ENCODE measurements at places on chromosomes 12 and 14.

DNA sequence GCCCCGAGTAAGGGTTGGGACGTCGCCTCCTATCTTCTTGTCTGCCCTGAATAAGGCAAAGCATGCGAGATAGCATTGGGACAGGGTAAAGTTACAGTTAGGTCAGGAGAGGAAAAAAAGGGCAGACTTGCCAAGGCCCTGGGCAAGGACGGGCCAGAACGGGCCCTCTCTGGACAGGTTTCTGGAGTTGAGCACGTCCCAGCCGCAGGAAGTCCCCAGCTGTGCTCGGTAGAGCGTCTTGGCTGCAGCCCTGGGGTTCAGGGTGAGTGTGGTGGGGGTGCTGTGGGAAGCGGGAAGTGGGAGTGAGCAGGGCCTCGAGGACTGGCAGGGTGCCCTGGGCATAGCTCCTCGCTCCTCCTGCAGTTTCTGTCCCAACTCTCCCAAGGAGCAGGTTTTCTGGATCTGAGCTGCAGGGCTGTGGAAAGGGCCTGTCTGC is 5.4 kb downstream of the RPS6KL1 start:
- DNase-seq, result no peak

DNA sequence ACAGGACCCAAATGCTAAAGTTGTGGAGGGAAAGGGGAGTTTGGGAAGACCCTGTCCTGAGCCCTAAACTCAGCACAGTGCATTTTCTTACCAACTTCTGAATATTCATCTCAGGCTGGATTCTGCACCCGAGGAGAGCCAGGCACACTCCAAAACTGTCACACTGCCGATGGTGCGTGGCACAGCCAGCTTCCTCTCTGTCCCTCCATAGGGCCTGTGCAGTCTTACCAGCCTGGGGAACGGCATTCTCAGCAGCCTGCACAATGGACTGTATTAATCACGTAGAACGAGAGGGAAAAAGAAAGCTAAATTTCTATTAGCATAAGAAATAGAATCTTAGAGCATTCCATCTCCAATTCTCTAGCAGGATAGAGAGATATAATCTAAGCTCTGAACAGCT is 71.3 kb upstream of the GPATCH2L start:
- no peak for DNase-seq

GRCh38 chr14:84351646-84352045 is 1178.3 kb upstream of the FLRT2 start:
- DNase-seq, result no peak

DNA sequence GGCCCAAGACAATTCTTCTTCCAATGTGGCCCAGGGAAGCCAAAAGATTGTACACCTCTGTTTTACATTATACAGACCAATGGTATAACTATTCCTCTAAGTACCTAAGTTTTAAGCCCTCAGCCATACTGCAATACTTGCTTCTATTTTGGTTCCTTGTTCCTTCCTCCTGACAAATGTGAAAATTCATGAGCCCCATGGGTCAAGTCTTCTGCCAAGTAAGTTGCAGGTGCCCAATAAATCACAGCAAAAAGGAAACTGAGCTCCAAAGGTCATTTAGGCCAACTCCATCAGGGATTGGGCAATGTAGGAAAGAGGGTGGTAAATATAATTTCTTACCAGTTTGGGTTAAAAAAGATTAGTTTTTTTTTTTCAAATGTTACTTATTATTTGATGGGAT is 57.7 kb upstream of the NPFF start:
- no peak for DNase-seq

DNA sequence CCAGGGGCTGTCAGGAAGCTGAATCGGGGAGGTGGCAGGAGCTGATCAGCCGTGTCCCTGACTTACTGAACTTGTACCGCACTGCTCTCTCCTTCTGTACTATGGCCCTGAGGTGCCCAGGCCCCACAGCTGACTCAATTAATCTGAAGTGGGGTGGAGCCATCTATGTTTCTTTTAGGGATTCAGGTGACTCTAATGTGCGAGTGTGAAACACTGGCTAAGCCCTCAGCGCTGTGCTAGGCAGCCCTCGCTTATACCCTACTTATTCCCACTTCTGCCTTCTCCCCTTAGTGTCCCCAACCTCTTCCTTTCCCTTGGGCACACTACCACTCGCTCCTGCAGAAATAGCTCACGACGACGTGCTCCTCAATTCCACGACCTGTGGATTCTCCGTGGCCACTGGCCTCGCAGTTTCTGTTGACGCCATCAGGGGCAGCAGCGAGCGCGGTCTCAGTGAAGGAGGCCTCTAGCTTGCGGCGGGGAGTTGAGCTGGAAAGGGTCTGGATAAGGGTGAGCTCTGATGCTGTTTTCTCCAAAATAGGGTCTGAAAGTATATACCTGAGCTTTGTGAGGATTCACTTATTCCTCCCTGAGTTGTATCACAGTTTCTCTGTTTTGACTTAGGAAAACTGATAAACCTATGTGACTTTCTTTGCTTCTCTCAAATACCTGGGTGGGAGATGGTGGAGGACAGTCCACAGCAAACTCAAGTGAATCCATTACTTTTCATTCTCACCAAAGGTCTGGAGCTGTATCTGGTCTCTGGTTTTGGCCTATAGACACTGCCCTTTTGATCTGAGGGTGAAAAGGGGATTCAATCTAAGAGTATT is 167.6 kb downstream of the SLC41A2 start:
- DNase-seq, result peak; percentile 16

GRCh38 chr12:27273114-27273513 is 29.0 kb downstream of the STK38L start:
- no peak for DNase-seq

- DNase-seq, result no peak
These were observed 2.0 kb downstream of the PSME2 start for GRCh38 chr14:24144451-24144850.

DNA sequence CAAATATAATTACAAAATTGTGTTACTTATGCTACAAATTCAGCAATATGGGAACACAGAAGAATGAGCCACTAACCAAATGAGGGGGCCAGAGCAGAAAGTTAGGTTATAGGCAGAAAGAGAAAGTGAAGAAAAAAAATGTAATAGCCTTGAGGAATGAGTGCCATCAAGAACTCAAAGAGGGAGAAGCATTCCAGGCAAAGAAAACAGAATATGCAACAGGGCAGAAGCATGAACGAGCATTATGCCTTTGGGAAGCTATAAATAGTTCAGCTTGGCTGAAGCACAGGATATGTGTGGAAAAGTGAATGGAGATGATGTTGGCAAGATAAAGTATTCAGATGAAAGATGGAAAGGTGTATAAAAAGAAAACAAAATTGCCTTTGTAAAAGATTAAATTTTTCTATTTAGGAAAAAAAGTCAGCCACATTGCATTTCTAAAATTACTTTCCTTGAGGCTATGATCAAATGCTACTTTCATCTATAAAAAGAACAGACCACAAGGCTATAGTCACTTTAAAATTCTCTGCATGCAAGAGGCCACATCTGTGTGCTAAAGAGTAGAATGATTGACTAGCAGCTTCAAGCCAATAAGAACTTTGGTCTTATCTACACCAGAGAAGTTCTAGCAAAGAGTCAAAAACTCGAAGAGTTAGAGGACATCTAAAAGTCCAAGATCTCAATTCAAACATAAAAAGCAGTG is 193.6 kb upstream of the GARIN6 start:
- no peak for DNase-seq

DNA sequence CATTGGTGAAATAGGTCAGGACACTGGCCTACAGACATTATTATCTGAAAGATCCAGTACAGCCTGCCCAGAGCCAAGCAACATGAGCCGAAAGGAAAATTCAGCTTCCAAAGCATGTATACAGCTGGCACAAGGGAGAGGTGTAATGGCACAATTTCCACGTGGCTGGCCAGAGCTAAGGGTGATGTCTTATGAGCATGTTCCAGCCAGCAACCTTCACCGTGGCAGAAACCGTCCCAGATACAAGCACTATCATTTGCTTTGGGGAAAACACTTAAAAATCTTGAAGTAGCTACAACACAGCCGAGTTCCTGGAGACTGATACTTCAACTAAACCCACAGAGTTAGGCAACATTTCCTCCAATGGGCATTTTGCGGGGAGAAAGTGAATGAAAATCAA is 44.5 kb downstream of the CORO1C start:
- DNase-seq, result no peak

DNA sequence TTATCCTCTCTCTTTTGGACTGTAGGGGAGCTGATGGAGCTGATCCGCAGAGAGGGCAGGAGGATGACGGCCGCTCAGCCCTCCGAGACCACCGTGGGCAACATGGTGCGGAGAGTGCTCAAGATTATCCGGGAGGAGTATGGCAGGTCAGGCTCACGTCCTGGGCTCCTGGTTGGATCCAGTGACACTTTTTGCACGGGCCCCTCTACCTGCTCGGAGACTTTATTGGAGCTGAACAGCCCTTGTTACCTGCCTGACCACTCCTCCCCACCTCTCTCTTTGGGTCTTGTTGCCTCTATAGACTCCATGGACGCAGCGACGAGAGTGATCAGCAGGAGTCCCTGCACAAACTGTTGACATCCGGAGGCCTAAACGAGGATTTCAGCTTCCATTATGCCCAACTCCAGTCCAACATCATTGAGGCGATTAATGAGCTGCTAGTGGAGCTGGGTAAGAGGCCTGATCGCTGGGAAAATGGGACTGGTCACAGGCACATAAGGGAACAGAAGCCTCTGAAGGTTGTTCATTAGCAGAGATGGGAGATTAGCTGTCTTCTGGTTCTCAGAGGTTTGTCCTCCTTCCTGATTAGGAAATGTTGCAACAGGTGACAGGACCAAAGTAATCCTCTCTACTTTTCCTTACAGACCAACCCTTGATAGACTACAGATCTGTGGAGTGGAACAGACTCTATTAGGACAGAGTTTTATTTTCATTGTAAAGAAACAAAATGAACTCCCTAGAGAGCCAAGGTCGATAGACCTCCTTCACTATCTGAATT is 718 bp downstream of the EIF2B2 start:
- DNase-seq, result no peak

DNA sequence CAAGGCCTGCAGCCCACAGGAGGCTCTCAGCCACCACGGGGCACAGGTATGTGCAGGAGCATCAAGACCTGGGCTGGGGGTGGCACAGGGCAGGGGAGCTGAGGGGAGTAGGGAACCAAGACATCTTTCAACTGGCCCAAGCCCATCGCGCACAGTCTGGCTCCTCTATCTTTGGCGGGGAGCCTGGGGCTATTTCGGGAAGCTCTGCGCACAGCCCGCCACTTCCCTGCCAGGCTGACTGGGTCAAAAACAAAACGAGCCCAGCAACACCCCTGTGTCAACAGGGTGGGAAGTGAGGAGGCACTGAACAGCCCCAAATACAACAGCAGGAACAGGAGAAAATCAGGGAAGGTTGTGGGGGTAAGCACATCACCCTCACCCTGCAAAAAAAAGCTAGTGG is 83.9 kb downstream of the ARL6IP4 start:
- no peak for DNase-seq

DNA sequence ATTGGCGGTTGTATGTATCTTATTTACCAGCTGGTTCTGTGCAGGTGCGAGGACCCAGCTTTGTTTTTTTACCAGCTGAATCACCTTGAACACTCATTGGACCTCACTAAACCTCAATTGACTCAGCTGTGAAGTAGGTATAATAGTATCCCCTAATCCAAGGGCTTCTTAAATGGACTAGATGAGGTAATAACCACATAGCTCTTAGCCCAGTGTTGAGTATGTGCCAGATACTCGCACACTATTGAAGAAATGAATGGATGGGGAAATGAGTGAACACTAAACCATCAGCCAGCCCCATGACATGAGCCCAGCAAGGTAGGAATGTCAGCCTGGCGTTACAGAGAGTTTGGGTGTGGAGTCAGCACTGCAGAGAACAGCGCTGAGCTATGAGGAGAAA is 79.7 kb downstream of the RIMBP2 start:
- DNase-seq, result no peak

DNA sequence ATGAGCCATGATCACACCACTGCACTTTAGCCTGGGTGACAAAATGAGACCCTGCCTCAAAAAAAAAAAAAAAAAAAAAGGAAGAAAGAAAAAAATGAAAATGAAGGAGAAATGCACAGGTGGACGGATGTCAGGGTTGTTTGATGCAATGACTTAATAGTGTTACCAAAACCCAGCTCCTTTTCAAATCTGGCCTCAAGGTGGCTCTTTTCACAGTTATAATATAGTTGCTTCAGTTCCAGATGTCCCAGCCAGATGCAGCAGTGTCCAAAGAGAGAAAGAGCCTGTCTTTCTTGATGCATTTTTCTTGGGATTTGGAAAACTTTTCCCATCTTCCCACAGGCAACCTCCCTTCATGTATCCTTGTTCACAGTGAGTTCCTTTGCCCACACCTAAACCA is 36.5 kb downstream of the KCNMB4 start:
- no peak for DNase-seq

DNA sequence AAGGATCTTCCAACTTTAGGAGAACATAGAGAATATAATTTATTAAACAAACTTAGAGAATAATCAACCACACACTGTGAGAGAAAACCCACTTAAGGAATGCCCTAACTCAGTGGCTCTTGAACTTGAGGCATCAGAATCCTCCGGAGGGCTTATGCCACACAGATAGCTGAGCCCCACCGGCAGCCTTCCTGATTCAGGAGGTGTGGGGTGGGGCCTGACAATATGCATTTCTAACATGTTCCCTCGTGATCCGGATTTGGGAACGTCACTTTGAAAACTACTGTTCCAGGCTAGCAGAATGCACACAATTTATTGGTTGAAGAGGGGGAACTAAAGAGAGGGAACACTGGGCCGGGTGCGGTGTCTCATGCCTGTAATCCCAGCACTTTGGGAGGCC is 2.0 kb upstream of the SOAT2 start:
- no peak for DNase-seq

- no peak for DNase-seq
These were observed 12.0 kb downstream of the ACVR1B start for GRCh38 chr12:51963477-51963876.

GRCh38 chr12:67086116-67086515 is 183.0 kb upstream of the CAND1 start:
- DNase-seq, result no peak

- DNase-seq, result no peak
These were observed 13.0 kb upstream of the NUDT14 start for GRCh38 chr14:105193916-105194782.

GRCh38 chr14:75578102-75578785 is at the start of gene FLVCR2:
TSS of gene FLVCR2 (plus strand) at chr14:75578620. CDS start at chr14:75578973, 353 bp downstream.
- DNase-seq, result peak; percentile 72

DNA sequence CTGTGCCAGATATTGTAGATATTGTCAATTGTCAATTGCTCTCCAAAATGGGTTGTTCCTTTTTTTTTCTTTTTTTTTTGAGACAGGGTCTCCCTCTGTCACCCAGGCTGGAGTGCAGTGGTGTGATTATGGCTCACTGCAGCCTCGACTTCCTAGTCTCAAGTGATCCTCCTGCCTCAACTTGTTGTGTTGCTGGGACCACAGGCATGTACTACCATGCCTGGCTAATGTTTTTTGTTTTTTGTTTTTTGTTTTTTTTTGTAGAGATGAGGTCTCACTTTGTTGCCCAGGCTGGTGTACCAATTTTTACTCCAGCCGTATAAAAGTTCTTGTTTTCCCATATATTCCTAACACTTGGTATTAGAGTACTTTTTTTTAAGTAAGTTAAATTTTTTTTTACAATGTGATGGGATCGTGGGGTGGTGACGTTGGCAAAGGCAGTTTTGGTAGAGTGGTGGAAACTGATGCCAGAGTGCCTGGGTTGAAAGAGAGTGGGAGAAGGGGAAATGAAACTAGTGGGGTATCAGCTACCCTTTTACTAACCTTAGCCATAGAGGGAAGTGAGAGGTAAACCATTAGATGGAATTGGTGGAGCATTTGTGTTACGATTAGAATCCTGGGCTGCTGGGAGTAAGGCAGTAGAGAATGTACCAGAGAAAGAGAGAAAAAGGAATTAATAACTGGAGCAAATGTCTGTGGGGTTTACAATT is 33.0 kb upstream of the CFAP54 start:
- DNase-seq, result no peak

All from KBM-7 (cell line).